ENCODE measurements at places on chromosomes 13 and 19.
A peak's percentile ranks its signal among the peaks of the same experiment; 100 is the strongest.

DNA sequence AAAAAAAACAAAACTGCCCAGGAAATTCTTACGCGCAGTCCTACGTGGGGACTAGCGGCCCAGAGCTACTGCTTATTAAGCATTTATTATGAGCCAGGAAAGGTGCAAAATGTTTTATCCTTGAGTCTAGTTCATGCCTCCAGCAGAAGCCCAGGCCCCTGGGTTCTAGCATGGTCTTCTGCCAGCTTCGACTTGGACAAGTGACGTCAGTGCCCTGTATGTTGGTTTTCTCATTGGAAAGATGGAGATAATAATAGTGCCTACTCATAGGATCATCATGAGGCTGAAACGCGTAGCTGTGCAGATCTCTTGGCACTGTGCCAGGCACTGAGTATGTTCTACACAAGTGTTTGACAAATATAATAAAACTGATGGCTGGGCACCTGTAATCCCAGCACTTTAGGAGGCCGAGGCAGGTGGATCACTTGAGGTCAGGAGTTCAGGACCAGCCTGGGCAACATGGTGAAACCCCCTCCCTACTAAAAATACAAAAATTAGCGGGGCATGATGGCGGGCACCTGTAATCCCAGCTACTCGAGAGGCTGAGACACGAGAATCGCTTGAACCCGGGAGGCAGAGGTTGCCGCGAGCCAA lies 12.4 kb upstream of the SULT2B1 start:
- DNase-seq = no peak

GRCh38 chr19:46271481-46272197 lies 25.2 kb upstream of the HIF3A start:
- no peak for DNase-seq

- DNase-seq = peak; percentile 18
Measured at GRCh38 chr19:34904664-34905527, 21.8 kb upstream of the ZNF30 start.

DNA sequence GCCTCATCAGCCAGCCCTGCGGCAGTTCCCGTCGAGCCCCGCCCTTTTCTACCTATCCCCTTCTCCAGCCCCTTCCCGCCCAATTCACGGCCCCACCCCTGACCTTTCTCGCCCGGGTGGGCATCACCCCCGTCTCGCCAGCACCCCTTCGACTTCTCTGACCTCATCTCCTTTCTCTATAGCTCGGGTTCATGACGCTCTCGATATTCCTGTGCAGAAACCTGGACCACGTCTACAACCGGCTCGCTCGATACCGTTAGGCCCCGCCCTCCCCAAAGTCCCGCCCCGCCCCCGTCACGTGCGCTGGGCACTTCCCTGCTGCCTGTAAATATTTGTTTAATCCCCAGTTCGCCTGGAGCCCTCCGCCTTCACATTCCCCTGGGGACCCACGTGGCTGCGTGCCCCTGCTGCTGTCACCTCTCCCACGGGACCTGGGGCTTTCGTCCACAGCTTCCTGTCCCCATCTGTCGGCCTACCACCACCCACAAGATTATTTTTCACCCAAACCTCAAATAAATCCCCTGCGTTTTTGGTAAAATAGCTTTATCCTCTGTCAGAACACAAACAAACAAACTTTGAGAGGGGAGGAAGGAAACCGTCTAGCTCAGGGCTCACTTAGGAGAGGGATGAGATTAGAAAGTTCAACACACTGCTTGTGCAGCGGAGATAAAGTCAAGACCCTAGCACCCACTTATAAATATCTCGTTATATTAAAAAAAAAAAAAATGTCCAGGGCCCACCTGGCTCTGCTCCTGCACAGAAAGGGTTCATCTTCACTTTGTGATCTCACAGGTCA lies 5.1 kb downstream of the CD37 start:
- DNase-seq = peak; percentile 58
